RKO (cell line): ENCODE measurements at places on chromosomes 13 and 19.

DNA sequence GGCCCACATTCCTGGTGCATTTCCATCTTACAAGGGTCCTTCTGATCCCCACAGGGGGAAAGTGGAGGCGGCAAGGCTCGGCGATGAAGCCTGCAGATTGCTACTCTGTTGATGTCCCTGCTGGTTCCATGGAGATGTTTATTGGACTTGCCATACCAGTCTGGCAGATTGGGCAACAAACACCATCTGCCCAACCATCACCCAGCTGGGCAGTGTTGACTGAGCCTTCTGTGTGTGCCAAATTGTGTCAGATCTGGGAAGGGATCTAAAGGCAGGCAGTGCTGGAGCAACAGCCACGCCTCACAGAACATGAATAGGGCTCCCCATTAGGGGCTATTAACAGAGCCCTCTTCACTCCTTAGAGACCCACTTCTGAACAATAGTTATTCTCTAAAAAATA is 35.0 kb downstream of the FLT1 start:
- DNase-seq, result no peak

DNA sequence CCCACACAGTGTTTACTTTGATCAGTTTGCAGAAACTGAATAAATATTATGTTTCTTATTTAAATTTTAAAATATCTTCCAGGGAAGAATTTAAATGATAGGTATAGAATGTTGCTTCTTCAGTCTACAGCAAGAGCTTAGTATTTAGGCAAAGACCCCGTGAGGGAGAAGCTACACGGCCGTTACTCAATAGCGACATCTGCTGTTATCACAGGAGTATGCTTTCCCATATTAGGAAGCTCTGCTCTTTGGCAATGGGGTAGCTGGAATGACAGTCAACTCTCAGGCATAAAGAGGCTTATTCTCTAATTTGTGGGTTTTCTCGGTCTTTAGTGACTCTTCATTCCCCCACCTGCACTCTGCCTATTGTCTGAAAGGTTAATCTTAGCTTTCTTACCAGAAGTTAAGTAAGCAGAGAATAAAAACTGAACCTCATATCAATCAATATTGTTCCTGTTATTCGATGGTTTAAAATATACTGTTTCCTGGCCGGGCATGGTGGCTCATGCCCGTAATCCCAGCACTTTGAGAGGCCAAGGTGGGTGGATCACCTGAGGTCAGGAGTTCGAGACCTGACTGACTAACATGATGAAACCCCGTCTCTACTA is 13.2 kb upstream of the LHFPL6 start:
- peak; percentile 67 for DNase-seq

GRCh38 chr19:15251010-15251748 is 18.9 kb upstream of the EPHX3 start:
- DNase-seq, result no peak

- no peak for DNase-seq
Measured at GRCh38 chr13:34349091-34349722, 531.3 kb downstream of the RFC3 start.

GRCh38 chr13:36344886-36345437 is 1.2 kb downstream of the SPART start:
- no peak for DNase-seq

DNA sequence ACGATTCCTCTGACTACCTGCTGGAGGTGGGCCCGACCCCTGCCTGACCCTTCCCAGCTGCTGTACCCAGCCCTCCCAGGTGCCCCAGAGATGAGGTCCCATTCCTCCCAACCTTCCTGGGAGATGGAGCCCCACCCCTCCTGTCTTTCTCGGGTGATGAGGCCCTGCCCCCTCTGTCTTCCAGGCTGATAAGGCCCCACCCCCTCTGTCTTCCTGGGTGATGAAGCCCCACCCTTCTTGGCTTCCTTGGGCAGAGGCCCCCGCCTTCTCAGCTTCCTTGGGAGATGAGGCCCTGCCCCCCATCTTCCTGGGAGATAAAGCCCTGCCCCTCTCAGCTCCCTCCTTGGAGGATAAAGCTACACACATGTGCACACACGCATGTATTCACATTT is 47.9 kb downstream of the CERS4 start:
- DNase-seq, result no peak

- peak; percentile 49 for DNase-seq
Measured at GRCh38 chr13:40149611-40150274, 494.3 kb downstream of the COG6 start.

- no peak for DNase-seq
Measured at GRCh38 chr13:41895478-41895877, 65.4 kb downstream of the VWA8 start.

DNA sequence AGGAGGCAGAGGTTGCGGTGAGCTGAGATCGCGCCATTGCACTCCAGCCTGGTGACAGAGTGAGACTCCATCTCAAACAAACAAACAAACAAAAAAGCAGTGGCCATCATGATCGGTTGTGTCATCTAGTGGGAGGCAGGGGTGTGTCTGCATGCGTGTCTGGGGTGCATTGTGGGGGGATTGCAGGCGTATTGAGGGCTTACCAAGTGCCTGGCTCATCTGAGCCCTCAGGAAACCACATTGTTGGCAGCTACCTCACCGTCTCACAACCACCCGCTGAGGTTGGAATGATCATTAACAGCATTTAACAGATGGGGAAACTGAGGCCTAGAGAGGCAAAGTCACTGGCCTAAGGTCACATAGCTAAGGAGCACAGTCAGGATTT is 30.5 kb downstream of the NFIC start:
- DNase-seq, result no peak

GRCh38 chr19:34436716-34437115 is 8.5 kb downstream of the UBA2 start:
- no peak for DNase-seq

GRCh38 chr19:35085947-35086346 is 29.7 kb upstream of the FXYD3 start:
- no peak for DNase-seq

DNA sequence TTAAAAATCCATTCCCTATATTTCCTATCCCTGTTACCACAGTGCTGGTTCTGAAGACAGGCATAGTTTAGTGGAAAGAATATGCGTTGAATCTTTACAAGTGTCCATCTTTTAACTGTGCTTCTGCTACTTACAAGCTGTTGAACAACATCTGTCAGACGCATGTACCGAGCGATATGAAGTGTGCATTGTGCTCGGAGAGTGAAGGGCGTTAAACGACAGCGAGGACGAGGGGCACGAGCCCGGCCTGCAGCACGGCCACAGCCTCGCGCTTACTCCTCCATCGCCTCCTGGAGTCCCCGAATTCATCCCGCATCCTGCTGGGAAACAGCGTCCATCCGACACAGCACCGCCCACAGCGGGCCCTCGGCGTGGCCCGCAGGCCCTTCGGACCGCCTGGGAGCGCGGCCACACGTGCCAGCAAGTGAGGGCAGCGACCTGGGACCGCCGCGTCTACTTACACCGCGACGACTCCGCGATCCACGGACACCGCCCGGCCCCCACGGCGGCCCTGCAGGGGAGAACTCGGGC is 514 bp downstream of the PCID2 start:
- DNase-seq, result peak; percentile 65

DNA sequence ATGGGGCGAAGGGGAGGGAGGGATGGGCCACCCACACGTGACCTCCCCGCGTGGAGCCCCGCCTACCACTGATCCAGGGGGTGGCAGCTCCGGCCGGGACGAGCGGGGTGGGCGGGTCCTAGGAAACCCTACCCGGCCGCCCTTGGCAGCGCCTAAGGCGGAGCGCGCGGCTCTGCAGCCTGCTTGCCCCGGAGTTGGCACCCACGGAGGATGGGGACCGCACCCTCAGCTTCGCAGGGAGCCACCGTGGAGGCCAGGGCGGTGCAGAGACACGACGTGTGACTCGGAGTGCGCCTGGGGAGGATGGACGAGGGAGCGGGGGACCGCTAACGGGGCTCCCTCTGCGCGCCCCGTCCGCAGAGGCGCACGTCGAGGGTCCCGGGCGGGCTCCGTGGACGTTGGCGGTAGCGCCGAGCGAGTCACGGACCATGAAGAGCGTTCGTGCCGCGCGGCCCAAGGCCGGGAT is at the start of gene RGS9BP:
Gene RGS9BP (plus strand): TSS at position 129 of the 466 bp plus-strand sequence. CDS start 416 bp downstream, outside the sequence.
- peak; percentile 77 for DNase-seq

DNA sequence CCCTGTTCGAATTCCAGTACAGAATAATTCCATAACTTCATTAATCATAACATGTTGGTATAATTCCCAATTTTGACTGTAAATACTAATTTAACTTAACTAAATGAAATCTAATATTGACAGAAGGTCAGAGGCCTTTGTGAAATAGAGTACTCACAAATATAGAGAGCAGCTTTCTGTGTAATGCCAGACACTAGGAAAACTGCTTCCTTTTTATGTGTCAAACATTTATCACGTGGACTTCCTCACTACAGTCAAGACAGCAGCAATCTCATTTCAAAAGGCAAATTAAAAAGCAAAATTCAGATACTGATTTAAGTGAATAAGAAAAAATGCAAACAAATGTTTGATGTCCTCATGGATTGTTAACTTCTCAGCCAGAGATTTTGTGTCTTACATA is 13.1 kb downstream of the ITM2B start:
- no peak for DNase-seq
